ENCODE measurements at places on chromosomes 3 and 15.

DNA sequence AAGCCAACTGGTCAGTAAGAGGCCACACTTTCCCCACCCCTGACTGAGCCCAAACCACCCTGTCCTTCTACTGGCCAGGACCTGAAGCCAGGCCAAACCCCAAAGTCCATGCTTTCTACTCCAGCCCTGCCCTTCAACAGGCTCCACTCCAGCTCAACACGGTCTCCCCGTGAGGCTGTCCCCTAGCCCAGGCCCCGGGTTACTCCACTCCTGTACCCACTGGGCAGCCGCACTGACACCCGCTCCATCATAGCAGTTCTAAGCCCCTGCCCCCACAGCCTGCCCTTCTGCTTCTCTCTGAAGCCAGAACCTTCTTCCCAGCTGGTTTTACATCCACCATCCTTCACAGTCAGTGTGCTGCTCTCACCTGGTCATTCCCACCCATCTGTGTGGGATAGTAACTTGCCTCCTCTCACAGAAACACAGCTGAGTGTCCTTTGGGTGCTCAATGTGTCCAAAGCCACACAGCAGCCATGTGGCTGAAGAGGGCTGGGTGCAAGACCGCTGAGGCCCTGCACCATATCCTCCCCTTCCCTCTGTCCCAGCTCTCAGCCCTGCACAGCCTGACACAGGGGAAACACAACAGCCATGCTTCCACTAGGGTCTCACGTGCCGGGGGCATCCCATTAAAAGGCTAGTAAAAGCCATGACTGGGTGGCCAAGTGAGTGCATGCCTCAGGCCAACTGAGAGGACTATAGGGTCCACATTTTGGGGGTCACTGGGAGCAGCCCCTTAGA lies 38.1 kb downstream of the TLE3 start:
- DNase-seq = no peak

GRCh38 chr3:113685956-113686721 lies 10.3 kb downstream of the USF3 start:
- no peak for DNase-seq

DNA sequence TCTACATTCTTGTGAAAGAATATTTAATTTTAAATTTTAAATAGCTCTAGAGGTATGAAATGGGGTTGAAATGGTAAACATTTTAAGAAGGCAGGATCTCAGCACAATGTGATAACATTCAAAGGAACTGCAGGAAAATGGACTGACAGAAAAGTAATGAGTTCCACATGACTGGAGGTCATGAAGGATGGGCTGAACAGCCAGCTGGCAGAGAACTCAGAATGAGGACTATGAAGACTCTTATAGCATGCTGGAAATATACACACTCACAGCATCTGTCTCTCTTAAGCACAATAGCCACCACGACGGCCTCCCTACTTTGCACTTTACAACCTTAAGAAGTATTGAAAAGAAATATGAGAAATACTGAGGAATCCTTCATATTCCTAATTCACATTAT lies 94.7 kb downstream of the TNIK start:
- no peak for DNase-seq

DNA sequence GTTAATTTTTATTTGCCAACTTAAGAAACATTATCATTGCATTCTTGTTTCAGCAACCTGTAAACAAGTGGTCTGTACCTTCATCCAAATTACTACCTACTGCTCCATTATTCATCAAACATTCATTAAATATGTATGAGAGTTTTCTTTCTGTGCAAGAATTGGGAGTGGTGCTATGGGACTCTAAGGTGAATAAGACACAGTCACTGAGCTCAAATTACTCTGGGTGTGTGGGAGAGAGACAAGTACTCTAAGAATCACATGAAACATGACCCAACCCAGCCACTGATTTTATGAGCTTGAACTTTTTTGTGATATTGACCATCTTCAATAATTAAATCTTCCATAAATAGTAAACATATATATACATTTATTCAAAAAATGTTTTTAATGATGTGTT lies 227.2 kb upstream of the TP63 start:
- no peak for DNase-seq

GRCh38 chr3:49626101-49626581 lies 48.0 kb upstream of the APEH start:
- DNase-seq = no peak

GRCh38 chr3:33001889-33002288 lies 50.4 kb downstream of the CCR4 start:
- DNase-seq = no peak

DNA sequence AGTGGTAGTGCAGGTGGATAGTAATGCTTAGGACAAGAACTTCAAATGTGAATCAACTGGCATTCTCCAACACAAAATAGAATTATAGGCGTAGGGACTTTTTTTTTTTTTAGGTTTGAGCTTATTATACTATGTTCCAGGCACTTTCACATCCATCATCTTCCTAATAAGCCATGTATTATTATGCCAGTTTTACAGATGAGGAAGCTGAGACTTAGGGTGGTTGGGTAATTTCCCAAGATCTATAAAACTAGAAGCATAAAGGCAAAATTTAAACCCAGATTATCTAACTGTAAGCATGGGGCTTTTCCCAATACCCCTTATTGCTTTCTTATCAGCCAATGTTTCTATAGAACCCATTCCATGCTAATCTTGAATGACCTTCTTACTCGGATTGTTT lies 75.1 kb upstream of the ETV5 start:
- no peak for DNase-seq

- no peak for DNase-seq
These were observed 104.1 kb downstream of the TPRA1 start for GRCh38 chr3:127486321-127486944.

- no peak for DNase-seq
These were observed 243.5 kb upstream of the UBE2E2 start for GRCh38 chr3:22959593-22959992.

- DNase-seq = no peak
These were observed 247.1 kb upstream of the LMCD1 start for GRCh38 chr3:8254489-8254888.

DNA sequence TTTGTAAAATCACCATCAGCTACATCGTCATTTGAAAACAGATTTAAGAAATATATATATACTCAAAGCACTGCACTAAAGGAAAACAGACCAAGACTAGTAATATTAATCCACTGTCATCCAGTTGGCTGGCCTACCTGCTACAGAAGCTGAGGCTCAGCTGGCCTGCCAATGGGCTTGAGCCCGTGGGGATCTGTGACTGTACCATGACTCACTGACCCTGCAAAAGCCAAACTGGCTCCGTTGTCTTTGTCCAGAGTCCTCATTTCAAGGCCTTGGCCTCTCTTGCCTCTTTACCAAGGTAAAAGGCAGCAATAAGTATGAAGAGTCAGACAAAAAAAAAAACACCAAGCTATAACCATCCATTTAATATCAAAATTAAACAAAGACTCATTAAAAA lies 463.5 kb upstream of the RASGRP1 start:
- DNase-seq = no peak

GRCh38 chr3:72617424-72618024 lies 230.7 kb downstream of the SHQ1 start:
- DNase-seq = no peak

DNA sequence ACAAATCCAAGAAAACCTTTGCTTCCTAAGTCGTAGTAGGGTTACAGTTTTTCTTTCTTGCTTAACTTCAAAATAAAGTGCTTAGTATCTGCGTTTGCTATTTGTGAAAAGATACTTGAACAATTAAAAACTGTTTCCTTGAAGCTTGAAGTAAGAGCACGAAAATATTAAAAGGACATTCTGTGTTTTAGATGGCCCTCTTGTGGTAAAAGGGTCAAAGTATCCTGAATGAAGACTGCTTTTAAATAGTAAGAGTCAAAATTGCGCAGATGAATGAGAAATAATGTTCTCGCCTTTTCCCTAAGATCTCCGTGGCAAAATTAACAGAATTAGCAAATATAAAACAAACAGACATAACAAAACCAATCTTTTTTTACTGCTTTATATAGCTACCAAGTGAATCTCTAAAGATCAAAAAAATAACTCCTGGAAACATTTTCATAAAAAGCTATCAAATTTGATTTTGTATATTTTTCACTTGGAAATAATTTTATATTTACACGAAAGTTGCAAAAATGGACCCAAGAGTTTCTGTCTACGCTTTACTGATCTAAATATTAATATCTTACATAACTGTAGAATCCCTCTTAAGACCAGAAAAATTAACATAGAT lies 175.4 kb downstream of the MBNL1 start:
- DNase-seq = peak; percentile 43

- DNase-seq = no peak
These were observed 102.8 kb upstream of the GBE1 start for GRCh38 chr3:81864272-81864671.

DNA sequence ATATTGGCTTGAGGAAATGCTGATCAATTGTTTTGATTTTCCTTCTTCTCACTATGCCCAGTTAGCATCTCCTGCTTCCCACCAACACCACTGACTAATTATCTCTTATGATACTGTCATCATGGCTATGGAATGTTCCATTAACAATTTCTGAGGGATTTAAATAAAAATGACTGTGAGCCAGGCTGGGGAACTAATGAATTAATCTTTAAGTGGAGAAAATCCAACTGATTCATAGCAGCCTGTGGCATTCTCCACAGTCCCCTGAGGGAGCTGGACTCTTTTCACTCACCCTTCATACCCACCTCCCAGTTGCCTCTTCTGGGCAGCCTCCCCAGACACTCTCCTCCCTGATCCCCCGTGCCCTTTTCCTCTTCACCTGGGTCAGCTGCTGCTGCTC lies 353.6 kb downstream of the CLSTN2 start:
- no peak for DNase-seq

- no peak for DNase-seq
These were observed 434.9 kb upstream of the THRB start for GRCh38 chr3:24929521-24929920.

DNA sequence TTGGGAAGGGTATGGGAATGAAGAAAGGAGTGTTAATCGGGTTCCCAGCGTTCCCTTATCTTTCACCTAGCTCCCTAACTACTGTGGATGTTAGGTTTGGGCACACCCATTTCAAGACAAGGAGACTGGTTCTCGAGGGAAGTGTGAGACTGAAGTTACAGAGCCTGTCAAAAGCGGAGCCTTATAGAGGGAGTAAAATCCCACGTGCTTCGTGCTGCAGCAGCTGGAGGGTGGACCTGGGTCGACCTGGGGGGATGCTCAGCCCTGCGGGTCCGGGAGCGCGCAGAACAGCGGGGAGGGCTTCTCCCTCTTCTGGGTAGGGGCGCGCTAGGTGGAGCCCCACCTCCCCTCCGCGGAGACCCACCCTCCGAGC lies 314 bp upstream of the TMED3 start:
- no peak for DNase-seq

Data from CD4-positive, alpha-beta memory T cell (primary cell).